ENCODE measurements at places on chromosomes 4 and X.

- DNase-seq, result no peak
Measured at GRCh38 chrX:118755633-118756032, 28.2 kb downstream of the IL13RA1 start.

- no peak for DNase-seq
Measured at GRCh38 chrX:17633546-17633945, 103.7 kb upstream of the SCML1 start.

GRCh38 chr4:149912000-149912399, 96.4 kb upstream of the IQCM start:
- DNase-seq, result no peak

DNA sequence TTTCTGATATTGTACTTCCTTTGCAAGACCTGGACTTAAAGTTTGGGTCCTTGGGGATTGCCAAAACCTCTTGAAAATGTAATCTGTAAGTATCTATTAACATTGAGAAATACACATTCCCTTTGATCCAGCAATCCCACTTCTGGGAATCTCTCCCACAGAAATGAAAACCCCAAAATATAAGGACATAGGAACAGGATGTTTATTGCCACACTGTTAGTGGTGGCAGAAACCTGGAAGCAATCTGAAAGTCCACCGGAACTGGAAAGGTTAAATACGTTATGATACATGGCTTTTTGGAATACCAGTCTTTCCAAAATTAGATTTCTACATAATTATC, 71.2 kb upstream of the STX18 start:
- no peak for DNase-seq

DNA sequence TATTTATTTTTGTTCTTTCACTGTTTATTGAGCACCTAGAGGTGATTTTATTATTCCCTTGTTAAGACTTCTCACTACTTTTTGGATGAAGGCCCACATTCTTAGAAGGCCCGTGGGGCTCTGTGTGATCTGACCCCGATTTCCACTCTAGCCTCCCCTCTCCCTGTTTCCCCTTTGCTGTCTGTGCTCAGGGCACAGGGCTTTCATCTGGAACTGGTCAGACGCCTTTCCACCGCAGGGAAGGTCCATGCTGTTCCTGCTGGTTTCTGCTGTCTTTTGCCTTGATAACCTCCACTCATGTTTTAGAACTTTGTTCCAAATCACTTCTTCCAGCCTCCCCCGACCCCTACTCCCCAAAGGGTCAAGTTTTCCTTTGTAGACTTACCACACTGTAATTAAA, 31.3 kb upstream of the ANAPC4 start:
- DNase-seq, result no peak

DNA sequence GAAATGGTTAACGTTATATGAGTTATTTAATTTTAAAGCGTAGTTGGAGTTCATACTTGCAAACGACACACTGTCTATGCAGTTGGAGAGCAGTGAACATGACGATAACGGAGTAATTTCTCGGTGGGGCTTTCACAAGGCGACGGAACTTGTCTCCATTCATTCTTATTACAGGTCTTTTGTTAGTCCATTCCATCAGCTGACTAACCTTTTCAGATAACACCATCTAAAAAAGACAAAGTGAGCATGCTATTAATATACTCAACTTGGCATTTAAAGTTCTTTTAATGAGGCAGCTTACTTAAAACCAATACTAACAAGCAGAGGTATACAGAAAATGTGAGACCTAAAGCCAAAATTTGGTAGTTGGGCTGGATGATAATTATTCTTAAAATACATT, 19.9 kb downstream of the MAGT1 start:
- no peak for DNase-seq

DNA sequence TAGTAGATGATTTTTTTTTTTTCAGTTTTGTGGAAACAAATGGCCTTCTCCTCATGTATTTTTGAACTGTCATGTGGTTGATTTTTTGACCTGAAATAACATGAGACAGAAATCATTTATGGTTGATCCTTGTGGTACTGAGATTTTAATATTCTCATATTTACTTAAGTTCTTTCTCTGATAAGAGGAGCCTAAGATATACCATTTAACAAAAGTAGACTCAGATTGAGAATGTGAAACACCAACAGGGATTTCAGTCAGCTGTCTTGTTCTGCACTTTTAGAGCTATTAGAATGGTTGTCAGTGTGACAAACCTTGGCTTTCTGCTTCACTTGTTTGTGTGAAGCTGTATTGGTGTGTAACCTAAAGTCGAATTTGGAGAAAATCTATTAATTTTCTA, 575.7 kb downstream of the SPOCK3 start:
- no peak for DNase-seq

DNA sequence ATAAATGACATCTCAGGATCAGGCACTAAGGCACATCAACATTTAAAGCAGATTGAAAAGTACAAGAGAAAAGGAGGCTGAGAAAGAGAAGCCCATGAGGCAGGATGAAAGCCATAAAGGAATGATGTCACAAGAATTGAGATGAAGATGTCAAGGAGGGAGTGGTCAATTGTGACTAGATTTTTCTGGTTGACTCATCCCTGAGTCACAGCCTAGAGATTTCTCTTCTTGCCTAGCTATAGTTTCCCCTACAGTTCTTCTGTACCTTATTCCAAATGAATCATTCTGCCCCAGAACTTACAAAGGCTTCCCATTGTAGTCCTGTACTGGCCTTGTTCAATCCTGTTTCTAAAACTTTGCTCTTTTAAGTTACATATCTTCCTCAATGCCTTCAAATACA, 3.4 kb upstream of the USP53 start:
- no peak for DNase-seq
